ENCODE measurements at places on chromosomes 16 and 17. TPM values are rescaled to one million over a fixed set of nuclear protein-coding genes. Genes with fewer than 3 reads are reported as not detected.

The PRDM7 gene
- not detected for total RNA-seq

The SGCA gene
- total RNA-seq: not detected

DNA sequence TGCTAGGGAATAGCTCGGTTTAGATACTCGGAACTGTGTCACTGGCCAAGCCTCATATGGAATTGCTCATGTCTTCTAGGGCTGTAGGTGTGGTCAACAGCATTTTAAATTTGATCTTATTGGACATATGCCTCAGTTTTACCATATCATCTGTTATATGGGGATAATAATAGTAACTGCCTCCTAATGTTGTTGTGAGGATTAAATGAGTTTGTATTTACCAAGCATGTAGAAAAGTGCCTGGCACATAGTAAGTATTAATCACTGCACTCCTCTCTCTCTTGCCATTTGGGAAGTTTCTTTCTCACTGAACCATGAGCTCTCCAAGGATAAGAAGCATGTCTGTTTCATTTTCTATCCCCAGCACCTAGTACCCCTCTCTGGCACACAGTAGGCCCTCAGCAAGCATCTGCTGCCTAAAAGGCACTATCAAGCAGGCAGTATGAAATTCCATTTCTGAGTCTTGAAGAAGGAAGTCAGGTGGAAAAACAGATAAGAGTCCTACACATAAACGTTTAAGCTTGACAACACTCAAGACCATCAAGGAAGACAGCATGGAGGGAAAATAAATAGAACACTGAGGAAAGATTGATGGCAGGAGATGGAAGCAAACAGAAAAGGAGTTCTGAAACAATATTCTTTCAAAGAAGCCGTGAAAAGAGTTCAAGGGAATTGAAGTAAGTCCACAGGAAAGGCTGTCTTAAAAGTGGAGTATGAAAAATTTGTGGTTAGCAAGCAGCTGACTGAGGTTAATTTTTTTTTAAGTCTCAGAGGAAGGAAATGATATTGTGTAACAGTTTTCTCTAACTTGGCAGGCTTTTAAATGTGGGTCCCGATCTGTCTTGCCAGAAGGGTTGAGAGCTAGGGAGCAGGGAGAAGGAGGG, 2.2 kb upstream of the ATP6V0A1 start:
- DNase-seq: no peak

- DNase-seq: no peak
Observed at GRCh38 chr17:57294101-57294500, 37.8 kb downstream of the MSI2 start.

DNA sequence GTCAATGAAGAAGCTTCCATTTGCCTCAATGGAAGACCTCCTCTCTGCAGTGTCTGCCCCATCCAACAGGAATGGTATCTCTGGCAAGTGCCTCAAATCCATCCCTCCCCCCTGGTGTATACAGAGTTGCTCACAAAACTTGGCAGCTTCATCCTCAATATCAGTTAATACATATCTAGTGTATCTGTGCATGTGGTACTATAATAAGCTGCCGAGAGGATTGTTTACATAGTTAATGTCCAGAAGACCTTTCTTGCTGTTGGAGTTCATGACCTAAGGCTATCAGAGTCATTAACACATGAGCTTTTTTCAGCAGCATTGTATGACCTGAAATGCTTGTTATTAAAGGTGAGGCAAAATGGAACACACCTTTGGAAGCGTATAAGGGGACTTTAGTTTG, 14.0 kb upstream of the RASL10B start:
- no peak for DNase-seq
